Activated T-cell treated with anti-CD3 and anti-CD28 coated beads for 1 hour (primary cell): ENCODE measurements at places on chromosomes 2 and 18.

- DNase-seq, result no peak
These were observed 52.2 kb downstream of the C2orf74 start for GRCh38 chr2:61214171-61214570.

DNA sequence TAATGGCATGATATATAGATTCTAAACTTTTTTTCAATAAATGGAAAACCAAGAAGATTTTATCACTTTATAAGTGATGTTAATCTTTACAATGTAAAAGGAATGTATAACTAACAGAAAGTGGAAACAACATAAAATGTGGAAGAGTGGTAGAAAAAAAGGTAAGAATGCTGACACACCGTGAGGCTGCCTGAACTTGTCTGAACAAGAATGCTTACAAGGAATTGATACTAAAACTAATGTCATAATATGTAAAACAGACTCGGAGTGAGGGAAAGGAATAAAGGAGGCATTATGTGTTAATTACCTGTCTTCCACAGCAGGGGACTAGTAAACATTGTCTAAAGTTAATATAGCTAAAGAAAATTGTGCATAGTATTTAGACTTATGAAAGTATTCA lies 958.8 kb upstream of the TMEFF2 start:
- no peak for DNase-seq

- DNase-seq, result no peak
These were observed 896.4 kb downstream of the TDRD15 start for GRCh38 chr2:22020091-22020742.

- DNase-seq, result no peak
These were observed 430.4 kb downstream of the TXNL1 start for GRCh38 chr18:56207989-56208388.

GRCh38 chr2:136025057-136025973 lies 39.9 kb upstream of the DARS1 start:
- DNase-seq, result no peak

- DNase-seq, result no peak
These were observed 18.3 kb upstream of the SP3 start for GRCh38 chr2:173983391-173983871.

DNA sequence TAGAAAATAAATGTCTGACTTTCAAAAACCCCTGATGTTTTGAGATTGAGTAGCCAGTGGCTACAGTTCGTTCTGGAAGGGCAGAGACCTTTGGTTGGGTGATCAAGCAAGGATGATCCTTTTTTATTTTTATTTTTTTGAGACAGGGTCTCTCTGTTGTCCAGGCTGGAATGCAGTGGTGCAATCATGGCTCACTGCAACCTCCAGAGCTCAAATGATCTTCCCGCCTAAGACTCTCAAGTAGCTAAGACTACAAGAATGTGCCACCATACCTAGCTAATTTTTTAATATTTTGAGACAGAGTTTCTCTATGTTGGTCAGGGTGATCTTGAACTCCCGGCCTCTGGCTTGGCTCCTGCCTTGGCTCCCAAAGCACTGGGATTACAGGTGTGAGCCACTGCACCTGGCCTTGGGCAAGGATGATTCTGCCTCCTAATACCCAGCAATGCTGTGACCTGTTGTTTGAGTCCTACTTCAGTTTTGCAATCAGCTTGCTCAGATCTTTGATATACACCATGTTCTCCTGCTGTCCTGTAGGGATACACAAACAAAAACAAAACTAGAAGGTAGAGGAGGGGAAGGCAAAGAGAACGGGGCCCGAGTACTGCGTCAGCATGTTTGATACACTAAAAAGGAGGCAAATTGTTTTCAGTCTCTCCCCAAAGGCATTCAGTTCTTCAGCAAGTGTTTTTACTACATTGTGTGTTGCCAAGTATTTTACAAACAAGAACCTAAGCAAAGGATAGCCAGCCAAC lies 59.2 kb upstream of the LYPD6B start:
- DNase-seq, result no peak

DNA sequence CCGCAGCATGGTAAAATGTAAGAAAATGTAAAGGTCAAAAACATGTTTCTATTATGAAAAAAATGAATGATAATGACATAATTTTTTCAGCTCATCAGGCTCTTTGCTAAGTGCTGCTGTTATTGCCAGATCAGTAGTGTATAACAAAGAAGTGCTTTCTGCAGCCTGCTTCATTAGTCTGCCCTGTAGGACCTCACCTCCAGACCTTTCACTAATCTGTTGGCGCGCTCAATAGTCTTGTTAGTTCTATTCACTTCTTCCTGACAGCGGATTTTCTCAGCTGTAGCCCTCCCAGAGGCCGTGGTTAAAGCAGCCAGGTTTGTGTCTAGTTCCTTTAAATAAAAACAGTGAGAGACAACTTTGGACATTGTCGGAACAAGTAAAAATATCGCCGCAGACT lies 97.7 kb downstream of the CDCA7 start:
- DNase-seq, result no peak

DNA sequence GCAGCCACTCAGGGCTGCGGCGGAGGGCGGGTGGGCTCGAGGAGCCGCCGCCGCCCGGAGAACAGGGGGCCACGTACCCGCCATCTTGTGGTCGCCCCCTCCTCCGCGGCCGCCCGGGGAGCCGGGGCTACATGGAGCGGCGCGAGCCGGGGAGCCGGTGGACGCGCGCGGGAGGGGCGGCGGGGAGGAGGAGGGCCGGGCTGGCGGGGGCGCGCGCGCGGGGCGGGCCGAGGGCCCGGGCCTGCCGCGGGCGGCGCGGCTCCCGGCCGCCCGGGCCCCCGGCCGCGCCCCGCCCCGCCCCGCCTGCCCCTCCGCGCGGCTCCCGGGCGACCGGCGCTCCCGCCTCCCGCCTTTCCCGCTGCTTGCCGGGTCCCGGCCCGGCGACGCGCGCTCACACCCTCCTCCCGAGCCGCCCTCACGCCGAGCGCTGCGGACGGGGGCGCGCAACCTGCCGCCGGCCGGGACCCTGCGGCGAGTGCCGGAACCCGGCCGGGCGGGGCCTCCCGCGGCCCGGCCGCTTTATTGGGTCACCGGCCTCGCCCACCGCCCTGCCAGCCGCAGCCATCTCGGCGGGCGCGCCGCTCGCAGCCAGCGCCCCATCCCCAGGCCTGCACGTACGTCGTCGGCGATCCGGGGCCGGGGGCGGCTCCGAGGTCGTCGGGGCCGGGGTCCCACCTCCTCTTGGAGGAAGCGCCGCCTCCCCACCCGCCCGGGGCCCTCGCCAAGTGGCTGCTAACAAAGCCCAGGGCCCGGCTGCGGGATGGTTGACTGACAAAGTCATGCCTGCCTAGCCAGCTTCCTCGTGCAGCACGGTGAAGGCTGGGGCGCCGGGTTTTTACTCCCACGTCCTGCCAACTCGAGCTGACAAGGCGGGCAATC lies at the start of gene PPP4R1:
Gene PPP4R1, minus strand, starts transcription at position 159 of the 879 bp plus-strand sequence. Its CDS starts 75 bp downstream, at position 84.
- peak; percentile 59 for DNase-seq

GRCh38 chr2:28377195-28377816 lies 15.4 kb upstream of the FOSL2 start:
- no peak for DNase-seq

- DNase-seq, result no peak
These were observed 18.4 kb downstream of the NCK2 start for GRCh38 chr2:105763076-105763475.

DNA sequence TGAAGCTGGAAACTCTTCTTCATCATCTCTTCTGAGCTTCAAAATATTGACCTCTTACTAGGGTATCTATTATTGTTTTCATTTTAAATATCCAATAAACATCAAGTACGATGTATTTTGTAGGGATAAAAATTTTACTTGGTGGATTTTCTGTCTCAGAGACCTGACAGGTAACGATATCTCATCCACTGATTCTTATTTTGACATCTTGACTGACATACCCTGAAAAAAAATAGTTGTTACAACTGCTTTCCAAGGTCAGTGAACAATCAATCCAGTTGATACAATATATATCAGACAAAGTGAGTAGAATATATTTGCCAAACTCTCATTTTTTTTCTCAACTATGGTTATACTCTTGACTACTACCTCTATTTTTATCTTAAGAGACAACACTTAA lies 963.7 kb upstream of the CDH2 start:
- DNase-seq, result no peak

DNA sequence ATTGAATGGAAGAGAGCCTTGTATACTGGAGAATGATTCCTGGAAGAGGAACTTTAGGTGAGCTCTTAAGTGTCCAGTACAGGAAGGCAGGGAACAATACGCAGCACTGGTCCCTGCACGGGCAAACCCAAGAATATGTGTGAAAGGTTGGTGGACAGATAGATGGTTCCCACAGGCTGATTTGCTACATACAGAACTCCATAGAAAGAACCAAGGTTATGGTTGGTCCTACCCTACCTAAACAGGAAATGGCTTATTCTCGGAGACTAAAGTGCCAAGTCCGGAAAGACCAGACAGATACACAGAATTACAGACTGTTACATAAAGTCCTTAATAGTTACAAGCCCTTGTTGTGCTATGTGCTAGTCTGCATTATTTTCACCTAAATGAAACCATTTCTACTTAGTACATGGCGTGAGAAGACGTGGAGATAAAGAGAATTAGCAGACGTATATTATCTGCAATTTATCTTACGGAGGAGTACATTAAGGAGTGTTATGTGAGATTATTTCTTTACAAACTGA lies 1.2 kb downstream of the REV1 start:
- no peak for DNase-seq

- no peak for DNase-seq
These were observed 225.9 kb downstream of the NEDD4L start for GRCh38 chr18:58269931-58270330.
